NT2/D1 (cell line): ENCODE measurements at places on chromosomes 12 and 14.

- DNase-seq = no peak
Observed at GRCh38 chr14:24281636-24282035, 10.2 kb upstream of the RABGGTA start.

GRCh38 chr12:118357257-118358007, 15.3 kb downstream of the TAOK3 start:
- DNase-seq = no peak

DNA sequence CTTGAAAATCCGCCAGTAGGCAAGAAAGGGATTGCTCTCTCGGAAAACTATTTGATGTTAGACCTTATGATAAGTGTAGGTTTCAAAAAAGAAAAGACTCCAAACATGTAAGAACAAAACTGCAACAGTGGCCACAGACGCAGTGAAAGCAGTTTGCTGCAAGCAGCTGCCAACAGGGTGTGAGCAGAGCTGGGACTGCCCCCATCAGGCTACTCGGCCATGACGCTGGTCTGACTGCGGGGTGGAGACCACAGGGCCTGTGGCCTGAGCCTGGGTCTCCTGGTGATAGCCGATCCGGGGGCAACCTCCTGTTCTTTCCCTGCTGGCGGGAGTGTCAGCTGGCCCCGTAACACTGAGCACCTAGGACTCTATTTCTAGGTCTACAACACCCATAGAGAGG, 63.2 kb downstream of the AMN start:
- DNase-seq = no peak

- no peak for DNase-seq
Observed at GRCh38 chr12:82027612-82028011, 268.5 kb upstream of the PPFIA2 start.

DNA sequence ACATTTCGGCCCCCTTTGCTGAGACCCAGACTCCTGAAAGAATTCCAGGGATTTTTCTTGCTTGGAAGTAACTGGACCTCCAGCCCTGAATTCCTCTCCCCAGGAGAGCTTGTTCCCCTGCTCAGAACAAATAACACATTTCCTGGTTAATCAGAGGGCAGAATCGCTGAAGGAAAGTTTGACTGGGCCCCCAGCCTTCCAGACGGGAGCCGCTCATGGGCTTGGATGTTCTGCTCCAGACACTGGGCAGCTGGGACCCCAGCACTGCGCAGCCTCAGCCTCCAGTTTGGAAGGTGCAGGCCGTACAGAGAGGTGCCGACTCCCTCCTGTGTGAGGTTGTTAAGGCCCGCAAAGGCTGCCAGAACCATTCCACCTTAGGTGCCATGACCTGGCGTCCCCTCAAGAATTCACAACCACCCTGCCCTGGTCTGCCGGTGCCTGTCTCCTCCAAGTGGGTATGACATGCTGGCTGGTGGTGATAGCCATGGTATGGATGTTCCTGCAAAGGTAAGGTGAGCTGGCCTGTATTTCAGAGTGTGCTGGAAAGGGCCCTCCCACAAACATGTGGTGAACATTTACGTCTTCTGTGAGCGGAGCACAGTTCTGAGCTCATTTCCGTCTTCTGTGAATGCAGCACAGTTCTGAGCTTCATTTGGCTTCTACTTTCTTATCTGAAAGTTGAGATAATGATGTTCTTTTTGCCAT, 5.1 kb upstream of the LTBP2 start:
- no peak for DNase-seq

DNA sequence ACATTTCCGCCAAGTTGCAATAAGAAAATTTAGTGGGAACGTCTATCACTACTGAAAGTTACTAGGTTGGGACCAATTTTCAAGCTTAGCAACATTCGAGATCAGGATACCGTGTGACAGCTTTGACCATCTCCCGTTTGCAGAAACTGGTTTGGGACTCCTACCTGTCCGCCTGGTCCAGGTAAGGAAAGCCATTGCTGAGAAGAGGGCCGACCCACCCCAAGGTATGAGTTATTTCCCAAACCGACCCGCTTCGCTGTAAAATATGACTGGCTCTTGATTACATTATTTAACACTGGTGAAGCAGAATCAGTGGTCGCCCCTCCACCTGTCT, 271 bp downstream of the DNAI7 start:
- no peak for DNase-seq

- no peak for DNase-seq
Observed at GRCh38 chr14:91931478-91932088, 15.9 kb downstream of the FBLN5 start.

GRCh38 chr14:38944691-38945090, 158.3 kb downstream of the SEC23A start:
- no peak for DNase-seq

- DNase-seq = no peak
Observed at GRCh38 chr14:103520657-103521437, 1.8 kb downstream of the CKB start.

DNA sequence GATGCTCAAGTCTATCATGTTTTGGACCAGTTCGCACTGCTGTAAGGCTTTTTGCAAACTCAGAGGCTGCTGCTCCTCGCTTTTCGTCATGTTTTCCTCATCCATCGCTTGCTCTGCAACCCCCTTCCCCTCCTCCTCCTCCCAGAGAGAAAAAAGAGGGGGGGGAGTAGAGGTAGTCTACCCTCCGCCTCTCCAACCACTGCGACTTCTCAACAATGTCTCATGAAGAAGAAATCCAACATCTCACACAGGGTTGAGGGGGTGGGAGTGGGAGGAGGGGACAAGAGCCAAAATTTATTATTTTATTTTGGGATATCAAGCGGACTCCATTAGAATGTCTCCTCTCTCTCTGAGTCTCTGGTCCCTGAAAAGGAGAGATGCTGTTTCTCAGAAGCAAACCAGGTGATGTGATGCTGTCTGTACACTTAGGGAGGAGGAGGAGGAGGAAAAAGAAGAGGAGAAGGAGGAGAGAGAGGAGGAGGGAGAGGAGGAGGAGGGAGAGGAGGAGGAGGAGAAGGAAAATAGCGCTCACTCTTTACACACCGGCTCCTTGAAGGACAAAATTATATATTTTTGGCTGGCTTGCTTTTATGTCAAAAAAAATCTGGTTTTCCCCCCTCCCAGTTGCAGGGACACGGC, 520 bp downstream of the KSR2 start:
- no peak for DNase-seq

GRCh38 chr12:46357438-46358324, 14.9 kb downstream of the SLC38A2 start:
- DNase-seq = no peak
